NCI-H2171 treated with DMSO at 0.1 percent for 48 hours (cell line): ENCODE measurements at places on chromosomes 5 and 9.

DNA sequence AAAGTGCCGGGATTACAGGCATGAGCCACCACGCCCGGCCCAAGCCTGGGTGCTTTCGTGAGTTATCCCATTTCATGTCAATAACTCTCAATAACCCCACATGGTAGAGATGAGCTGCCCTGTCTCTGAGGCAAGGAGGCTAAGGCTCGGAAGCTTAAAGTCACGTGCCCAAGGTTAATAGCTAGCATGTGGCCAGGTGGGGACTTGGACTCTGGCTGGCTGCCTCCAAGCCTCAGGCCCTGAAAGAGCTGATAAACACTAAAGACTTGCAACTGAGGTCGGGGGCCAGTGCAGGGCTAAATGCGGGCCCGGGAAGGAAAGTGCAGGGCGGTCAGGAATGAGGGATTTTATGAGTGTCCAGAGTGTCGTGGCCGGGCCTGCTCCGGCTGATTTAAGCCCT, 30.9 kb upstream of the BARHL1 start:
- DNase-seq, result no peak

GRCh38 chr9:92438900-92439526, 14.7 kb upstream of the OMD start:
- DNase-seq, result no peak

DNA sequence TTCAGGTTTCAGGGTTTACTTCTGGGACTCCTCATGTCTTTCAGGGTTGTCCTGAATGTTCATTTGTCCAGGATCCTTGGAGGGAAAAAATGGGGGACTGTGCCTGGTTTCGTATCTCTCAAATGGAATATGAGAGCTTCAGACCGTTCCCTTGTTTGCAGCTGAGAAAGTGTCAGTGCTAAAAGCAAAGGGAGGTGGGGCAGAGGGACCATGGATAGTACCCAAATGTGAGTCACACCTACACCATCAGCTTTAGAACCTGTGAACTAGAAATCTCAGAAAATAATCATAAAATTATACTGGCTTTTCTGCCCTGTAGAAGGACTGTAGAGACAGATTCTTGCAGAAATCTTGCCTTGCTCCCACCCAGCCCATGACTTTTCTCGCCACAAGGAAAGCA, 84.3 kb upstream of the TAF11L2 start:
- DNase-seq, result no peak

DNA sequence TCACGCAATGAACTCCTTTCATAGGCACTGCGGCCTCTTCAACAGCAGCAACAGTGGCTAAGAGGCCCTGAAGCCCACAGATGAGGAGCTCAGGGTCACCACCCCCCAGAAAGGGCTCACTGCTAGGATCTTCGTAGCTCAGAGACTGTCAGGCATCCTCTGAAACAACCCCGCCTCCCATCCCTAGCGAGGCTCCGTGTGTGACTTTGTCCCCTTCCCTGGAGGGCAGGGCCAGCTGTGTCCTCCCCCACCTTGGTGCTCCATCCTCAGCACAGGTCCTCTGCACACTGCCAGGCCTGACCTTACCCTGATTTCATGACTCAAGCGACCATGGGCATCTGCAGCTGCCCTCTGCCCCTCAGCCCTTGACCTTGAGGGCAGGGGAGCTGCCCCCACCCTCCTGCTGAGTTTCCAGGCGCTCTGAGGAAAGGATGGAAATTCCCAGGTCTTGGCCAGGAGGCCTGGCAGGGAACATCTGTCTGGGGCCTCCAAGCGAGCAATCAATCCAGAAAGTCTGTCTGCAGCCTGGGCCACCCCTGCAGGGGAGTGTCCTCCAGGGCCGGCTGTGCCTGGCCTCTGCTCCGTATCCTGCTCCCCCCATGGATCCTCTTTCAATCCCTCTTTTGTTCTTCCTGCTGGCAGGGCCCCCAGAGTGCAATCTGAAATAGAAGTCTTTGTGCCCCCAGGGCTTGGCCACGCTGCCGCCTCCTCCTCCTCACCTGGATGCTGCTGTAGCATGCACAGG, 6.8 kb upstream of the IRX4 start:
- DNase-seq, result no peak

DNA sequence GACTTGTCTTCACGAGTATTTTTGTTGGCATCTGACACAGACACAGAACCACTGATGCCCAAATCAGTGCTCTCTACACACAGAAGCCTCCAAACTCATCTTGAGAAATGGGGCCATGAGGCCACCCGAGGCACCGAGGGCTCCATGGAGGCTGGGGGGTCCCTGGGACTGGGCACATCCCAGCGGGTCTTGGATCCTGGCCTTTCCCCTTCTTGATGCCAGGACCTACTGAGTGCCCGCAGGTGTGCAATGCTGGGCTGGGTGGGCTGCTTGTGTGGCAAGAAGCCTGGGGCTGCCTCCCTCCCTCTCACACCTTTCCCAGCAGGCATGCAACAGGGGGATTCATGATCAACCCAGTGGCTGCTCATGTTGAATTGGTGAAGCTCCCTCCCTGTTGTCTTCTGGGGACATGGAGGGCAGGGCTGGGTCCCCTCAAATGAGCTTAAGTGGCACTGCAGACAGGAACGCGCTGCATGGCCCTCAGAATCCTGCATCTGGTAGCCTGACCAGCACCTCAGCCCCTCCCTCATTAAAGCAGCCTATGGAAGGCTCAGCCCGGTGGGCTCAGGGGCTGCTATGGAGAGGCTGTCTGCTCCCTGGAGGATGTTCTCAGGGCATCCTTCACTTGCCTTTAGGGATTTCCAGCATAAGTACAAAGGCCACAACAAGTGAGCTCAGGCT, 63.7 kb upstream of the SIMC1 start:
- DNase-seq, result no peak

- DNase-seq, result no peak
These were observed 122.2 kb upstream of the CACNA1B start for GRCh38 chr9:137755261-137755927.

- peak; percentile 32 for DNase-seq
These were observed 98.1 kb upstream of the SV2C start for GRCh38 chr5:75985077-75985476.

DNA sequence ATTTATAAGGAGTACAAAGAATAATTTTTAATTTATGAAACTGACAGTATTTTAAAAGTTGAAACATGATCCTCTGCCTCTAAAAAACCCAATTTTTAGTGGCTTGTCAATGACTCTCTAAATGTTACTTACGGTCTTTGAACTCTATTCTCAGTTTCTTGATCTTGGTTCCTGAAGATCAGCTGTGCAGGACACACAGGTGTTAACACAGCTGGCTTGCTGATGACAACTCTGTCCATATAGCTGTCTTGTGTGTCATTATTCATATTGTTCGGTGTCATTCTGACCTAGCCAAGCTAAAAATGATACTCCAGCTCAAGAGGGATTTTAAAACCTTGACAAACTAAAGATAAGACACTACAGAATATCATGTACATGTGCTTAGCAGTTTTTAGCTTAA, 314.5 kb downstream of the CCDC171 start:
- peak; percentile 16 for DNase-seq

- no peak for DNase-seq
These were observed 135.7 kb downstream of the FGF18 start for GRCh38 chr5:171555160-171555559.

- DNase-seq, result no peak
These were observed 110.9 kb downstream of the NXNL2 start for GRCh38 chr9:88645879-88646199.

GRCh38 chr9:133961226-133962165, 30.6 kb downstream of the VAV2 start:
- DNase-seq, result no peak

GRCh38 chr5:106801554-106801953, 869.2 kb downstream of the EFNA5 start:
- no peak for DNase-seq
